ENCODE measurements at places on chromosomes 2 and 18.

- DNase-seq = no peak
Observed at GRCh38 chr18:12843420-12844350, 40.4 kb downstream of the PTPN2 start.

GRCh38 chr2:152755029-152755428 is 36.6 kb downstream of the ARL6IP6 start:
- DNase-seq = no peak

DNA sequence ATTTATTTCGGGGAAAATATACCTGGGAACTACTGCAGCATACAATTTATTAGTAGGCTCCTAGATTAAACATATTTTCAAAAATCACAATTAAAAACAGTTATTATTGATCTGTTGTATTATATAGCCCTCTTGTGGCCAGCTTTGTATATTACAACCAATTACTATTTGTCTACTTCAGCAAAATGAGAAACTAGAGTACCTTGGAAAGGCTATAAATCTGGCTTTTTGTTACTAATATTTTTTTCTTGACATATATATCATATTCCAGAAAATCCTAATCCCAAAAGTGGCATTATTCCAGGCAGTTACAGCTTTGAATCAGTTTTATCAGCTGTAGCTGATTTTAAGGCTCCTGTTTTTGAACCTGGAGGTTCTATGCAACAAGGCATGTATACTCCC is 101.2 kb downstream of the UBR3 start:
- DNase-seq = no peak

DNA sequence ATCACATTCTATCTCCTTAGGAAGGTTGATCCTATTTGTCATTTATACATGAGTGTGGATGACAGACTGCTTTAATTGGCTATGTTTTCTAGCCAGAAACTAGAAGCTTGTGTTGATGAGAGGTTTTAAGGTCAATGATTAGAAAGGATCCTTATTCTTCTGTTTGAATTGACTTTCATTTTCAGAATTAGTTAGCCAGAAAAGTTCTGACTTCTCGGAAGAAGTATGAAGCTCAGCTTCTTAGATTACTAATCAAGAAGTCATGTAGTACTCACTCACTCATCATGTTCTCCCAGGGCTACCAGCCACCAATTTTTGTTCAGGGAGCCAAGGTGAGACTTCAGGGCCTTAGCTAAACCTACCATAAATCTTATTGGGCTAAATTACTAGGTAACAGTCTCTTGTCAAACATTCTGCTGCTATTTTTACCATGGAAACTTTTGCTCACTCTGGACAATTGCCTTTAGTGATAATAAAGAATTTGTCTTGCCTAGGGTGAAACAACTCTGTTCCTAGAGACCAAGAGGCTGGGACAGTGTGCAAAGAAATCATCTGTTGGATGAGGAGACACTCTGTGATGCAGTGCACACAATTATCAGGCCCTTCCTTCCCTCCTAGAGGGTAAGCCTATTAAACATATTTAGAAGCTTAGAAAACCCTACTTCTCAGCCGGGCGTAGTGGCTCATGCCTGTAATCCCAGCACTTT is 111.6 kb upstream of the DNMT3A start:
- DNase-seq = no peak

DNA sequence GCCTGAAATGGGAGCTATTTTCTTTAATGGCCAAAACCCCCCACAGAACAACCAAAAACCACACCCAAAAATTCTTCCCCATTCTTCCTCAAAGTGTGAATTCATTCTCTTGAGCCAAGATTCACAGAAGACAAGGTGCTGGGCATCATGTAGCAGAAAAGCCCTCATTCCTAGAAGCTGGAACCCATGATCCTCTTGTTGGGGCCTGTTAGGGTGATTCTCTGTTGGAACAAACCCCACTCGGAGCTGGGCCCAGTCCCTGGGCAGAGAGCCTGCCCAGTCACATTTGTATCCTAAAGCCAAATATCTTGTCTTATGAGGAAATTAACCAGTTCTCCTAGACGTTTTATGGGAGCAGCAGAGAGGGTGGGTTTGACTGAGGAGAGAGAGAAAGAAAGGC is 22.8 kb upstream of the VPS4B start:
- DNase-seq = no peak

DNA sequence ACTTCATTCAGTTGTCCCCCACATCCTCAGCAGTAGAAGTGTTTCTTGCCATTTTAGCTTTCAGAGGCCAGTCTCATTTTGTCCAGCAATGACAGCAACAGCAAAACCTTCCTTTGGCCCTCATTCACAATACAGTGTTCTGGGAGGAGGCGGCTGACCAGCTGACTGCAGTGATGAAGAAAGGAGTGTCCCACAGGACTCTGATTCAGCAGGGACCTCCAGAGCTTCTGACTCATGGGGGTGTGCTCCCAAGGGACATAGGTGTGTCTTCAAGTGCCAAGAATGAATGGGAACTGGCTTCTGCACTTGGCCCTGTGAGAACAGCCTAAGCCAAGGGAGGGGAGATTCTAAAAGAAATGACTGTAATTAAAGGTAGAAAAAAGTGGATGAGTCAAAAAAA is 147.0 kb upstream of the PELI1 start:
- no peak for DNase-seq

DNA sequence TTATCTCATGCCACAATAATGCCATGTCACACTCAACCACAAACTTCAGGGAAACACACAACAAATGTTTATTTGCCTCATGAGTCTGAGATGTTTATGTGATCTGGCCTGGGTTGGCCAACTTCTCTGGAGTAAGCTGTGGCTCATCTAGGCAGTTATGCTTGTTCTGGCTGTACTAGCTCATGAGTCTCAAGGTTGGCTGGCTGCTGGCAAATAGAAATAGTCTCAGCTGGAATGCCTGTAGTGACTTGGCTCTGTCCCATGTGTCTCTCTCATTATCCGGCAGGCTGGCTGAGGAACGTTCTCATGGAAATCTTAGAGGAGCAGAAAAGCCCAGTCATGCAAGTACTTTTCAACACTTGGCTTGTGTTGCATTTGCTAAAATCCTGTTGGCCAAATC is 234.9 kb upstream of the CDH2 start:
- no peak for DNase-seq

GRCh38 chr2:169086893-169087467 is 17.6 kb downstream of the DHRS9 start:
- DNase-seq = no peak

DNA sequence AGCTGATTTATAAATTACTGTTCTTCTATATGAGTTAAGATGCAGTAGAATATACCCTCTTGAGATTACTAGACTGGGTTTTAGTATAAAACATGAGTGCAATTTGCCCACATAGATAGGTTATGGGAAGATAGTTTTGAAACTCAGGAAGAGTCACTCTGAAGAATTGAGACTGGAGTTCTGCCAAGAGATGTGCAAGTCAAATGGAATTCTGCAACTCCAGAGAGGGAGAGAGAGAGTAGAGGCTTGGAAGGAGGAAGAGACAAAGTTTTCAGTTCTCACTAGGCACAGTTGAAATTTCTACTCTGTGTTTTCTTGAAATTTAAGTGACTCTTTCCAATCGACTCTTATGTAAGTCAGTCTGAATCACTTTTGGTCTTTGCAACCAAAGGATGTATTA is 878.8 kb downstream of the TSN start:
- DNase-seq = no peak

DNA sequence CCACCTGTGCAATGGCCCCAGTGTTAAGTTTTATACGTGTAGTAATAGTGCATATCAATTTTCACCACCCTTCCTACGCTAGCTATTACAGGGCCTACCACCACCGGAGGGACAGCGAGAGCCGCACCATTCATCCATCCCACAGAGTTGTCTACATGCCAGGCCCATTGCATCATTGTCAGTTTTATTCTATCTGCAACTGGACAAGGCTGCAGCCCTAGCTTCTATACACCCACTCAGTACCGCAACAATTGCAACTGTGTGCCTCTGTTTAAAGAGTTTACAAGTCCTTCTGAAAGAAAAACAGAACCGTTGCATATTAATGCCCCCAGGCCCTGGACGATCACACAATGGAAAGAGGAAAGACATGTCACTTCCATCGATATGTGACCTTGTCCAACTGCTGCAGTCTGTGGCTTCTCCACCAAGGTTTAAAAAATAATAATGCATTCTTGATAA is 58.6 kb downstream of the ZEB2 start:
- no peak for DNase-seq

GRCh38 chr2:132747046-132747445 is 77.0 kb upstream of the LYPD1 start:
- DNase-seq = no peak

GRCh38 chr18:62555135-62555534 is 32.3 kb downstream of the ZCCHC2 start:
- no peak for DNase-seq

- DNase-seq = no peak
Observed at GRCh38 chr2:8658064-8658862, 23.6 kb upstream of the ID2 start.

DNA sequence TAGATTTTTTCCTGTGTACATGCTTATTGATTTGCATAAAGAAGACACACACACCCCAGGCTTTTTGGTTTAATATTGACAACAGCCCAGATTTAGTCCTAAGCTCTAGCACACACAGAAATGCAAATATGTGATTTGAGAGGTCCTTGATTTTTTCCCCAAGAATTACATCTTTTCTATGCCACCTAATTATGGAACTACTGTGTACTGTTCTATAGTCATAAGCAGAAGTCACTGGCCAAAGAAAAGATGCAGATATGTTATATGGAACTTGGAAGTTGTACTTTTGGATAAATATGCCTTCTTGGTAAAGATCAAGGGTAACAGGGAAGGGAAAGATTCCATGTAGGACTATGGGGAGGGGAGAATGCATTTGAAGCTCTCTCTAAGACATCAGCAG is 105.6 kb downstream of the SETBP1 start:
- no peak for DNase-seq

DNA sequence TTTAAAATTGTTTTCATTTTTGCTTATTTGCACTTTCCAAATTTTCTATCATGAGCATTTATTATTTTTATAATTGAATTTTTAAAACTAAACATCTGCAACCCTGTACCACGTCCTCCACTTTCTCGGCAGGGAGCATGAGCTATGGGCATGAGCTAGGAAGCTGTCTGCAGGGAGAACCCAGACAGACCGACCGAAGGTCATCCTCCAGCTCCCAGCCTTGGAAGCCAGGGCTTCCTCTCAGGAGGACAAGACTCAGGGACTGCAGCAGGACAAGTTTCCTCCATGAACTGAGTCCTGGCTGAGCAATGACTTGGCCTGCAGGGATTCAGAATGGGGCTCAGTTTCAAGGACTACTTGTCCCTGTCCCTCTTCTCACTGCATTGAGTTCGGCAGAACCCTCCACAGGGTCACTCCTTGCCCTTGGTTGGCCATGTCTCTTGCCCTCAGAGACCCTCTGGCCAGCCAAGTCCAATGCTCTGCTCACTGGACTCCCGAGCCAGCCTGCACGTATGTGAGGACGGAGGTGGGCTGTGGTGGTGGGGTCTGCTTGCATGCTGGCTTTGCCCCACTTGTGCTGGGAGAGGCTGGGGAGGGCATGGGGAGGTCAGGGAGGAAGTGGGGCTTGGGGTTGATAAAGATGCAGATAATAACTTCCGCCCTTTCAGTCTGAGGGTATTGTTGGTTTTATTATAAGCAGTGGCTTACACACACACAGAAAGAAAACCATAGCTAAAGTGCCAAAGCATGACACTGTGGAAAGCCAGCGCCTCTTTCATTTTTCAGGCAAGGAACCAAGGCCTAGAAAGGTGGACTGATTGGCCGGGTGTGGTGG is 6.6 kb downstream of the NMUR1 start:
- no peak for DNase-seq

DNA sequence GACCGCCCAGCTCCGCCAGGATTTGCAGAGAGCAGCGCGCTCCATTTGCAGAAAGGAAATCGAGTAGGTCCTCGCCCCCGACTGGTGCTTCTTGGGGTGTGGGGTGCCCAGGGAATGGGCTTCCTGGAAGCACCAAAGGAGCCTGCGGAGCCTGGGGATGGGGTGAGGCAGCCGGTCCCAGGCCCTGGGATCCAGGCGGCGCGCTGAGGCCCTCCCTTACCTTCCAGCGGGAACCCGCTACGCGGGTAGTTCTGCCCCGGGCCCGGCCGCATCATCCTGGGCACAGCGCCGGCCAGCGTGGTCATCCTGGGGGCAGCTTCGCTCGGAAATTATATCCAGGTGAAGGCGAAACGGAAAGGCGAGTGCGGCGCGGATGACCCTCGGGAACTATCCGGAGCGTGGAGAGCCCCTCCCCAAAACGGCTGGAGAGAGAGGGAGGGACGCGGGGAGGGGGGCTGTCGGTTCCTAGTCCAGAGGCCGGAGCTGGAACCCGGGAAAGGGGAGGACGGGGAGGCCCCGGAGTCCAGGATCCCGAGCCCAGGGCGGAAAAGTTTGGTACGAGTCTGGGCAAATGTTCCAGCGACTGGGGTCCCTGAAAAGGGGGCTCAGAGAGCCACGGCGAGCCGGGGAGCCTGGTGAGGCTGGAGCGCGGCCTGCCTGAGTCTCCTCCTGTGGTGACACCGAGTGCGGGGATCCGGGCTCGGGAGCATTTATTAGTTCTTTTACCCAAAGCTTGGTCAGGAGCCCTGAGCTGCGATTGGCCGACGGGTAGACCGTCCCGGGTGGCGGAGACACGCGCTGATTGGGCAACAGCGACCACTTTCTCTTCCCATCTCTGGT is at the start of gene PAX3:
Gene PAX3, minus strand, starts transcription at position 688 of the 840 bp plus-strand sequence. Its CDS starts 383 bp downstream, at position 305.
- DNase-seq = no peak
